Kasumi-1 (cell line): ENCODE measurements at places on chromosomes 7 and 10.

DNA sequence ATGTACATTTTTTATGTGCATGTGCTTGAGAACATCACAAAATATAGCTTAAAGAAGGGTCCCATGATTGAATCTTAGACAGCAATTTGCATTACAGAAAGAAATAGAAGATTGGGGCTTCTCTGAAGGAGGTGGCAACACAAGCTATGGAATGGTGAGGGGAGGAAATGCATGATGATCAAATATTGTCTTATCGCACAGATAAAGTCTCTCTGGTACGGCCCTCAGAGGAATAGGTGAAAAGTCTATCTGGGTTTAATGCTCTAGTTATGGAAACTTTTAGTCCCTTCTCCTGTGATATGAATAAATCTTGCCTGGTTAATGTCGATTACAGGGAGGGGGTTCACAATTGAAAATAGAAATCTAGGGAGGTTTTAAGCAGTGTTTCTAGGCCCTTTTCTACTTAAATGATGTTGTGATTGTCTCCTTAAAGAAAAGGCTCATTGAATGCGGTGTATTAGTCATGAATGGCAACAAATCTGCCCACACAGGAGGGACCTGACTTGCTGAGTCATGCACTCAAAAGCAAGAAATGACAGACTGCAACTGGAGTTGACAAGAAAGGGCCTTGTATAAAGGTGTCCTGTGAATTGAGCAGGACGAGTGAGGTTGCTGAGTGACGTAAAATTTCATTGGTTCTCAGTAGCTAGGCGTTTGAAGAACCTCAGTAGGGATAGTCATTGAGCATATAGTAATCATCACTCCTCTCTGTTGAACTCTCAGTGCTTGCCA, 133.4 kb upstream of the CSTF2T start:
- DNase-seq = no peak

- DNase-seq = no peak
These were observed 16.2 kb downstream of the OPTN start for GRCh38 chr10:13115832-13116803.

DNA sequence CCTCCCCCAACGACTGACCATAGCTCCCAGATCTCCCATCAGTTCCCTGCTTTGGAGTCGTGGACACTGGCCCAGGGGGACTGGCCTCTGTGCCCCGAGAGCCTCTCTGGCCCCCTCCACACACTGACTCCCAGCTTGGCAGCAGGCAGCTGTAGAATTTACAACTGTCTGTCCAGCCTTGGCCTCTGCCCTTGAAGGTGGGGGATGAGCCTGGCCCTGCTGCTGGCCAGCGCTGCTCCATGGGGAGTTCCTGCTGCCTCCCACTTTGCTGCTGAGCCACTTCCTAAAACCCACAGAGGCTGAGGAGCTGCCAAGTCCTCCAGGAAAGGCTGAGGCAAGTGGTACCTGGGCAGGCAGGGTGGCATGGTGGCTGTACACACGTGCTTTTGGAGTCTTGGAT, 147.1 kb downstream of the WDR11 start:
- no peak for DNase-seq

- DNase-seq = no peak
These were observed 31.5 kb downstream of the BTAF1 start for GRCh38 chr10:91955114-91955513.

- no peak for DNase-seq
These were observed 117.7 kb upstream of the TMEM106B start for GRCh38 chr7:12093365-12093764.

DNA sequence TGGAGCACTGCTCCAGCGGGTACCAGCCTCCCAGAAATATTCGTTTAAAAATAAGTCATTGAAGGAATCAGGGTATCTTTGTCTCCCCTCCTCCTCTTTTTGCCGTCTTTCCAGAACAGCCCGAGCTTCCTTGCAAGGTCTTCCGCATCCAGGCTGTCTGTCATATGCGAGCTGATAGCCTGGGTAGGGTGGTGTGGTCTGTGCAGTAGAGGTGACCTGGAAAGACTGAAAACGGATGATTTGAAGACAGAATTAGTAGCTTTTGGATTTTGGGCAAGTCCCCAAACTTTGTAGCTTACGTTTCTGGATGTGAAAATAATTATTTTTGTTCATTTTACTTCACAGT, 480 bp downstream of the VPS50 start:
- peak; percentile 51 for DNase-seq

DNA sequence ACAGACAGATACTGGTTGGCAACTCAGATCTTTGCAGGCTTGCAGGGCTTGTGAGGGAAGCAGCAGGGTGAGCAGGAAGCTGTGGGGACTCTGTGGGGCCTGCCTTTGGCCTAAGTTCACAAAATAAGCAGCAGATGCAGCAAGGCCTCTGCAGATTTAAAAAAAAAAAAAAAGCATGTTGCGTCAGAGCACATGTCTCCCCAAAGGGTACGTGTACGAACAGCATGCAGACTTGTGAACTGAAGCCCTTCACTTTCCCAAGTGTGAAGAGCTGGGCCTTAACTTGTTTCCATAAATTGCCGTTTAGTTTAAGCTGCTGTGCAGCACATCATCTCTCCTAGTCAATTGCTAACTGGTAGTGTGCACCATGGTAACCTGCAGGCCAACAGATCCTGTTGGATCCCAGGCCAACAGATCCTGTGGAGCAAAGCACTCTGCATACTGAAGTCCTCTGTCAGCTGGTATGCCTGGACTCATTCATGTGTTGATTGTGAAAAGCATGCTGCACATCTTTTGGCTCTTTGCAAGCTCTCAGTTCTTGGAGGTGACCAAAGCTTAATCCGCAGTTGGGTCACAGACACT, 10.8 kb upstream of the XPNPEP1 start:
- DNase-seq = peak; percentile 98

- peak; percentile 73 for DNase-seq
These were observed 832 bp upstream of the TIAL1 start for GRCh38 chr10:119597405-119598186.

DNA sequence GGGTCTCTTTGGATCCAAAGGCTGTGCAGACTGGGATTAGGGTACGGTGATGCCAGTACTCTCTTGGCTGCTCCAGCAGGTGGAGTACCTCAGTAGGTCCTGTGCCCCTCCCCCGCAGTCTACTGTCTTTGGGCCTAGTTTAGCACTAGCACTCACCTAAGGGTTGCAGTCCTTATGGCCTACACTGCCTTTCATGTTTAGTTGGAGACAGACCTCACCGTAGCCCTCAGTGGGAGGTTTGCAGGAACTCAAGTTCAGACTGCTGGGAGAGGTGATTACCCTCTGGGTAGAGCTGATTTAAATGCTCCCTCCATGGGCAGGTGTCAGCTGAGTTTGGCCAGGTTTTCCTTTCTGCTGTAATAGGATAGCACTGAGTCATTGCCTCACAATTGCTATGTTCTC, 210.8 kb upstream of the TMEM196 start:
- no peak for DNase-seq

GRCh38 chr10:29701306-29701705, 66.5 kb upstream of the SVIL start:
- peak; percentile 13 for DNase-seq

DNA sequence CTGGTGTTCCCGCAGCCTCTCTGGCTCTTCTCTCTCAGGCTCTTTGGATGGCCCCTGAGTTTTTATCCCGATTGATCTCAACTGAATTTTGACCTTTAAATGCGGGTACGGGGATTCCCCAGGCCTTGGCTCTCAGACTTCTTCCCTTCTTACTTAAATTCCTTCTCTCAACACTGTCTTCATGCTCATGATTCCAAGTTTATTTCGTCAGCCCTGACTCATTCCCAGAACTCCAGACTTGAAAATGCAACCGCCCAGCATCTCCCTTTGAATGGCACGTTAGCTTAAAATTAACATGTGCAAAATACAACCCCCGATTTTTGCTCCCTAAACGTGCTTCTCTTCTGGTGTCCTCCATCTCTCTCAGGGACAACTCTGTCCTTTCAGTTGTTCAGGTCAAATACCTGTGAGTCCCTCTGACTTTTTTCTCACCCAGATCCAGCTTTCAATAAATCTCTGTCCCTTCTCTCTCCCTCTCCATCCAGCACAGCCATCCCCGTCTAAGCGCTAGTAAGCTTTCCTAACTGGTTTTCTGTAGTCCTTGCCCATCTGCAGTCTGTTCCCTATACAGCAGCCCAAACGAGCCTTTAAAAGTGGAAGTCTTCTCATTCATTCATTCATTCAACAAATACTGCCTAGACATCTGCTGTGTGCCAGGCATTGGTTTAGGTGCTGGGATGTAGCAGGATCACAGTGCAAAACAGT, 7.1 kb downstream of the HECW1 start:
- no peak for DNase-seq

GRCh38 chr10:131147301-131147975, 164.1 kb downstream of the TCERG1L start:
- DNase-seq = no peak

GRCh38 chr7:56287429-56288138, 171.4 kb upstream of the NUPR2 start:
- DNase-seq = peak; percentile 30

GRCh38 chr7:101465576-101466196, 103.0 kb downstream of the COL26A1 start:
- DNase-seq = no peak

GRCh38 chr7:103576641-103577040, 130.6 kb upstream of the SLC26A5 start:
- DNase-seq = no peak

DNA sequence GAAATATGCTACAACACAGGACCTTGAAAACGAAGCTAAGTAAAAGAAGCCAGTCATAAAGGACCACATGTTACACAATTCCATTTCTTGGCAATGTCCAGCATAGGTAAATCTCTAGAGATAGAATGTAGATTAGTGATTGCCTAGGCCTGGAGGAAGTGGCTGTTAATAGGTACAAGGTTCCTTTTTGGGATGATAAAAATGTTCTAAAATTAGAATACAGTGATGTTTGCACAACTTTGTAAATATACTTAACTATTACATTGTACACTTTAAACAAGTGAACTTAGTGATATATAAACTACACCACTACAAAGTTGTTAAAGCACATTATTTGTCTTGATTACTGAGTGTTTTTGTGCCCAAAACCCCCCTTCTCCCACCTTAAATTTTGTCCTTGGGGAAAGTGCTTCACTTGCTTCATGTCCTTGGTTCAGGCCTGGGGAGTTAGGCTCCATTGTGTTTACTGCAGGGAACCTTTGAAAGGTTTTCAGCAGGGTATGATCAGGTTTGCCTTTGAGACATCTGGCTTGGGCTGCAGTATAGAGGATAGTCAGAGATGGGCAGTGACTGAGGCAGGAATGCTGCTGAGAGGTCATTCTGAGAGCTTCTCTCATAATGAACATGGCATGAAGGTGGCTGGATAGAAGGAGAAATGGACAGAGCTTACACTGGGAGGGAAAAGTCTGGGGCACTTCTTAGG, 1052.6 kb downstream of the REEP3 start:
- DNase-seq = no peak

DNA sequence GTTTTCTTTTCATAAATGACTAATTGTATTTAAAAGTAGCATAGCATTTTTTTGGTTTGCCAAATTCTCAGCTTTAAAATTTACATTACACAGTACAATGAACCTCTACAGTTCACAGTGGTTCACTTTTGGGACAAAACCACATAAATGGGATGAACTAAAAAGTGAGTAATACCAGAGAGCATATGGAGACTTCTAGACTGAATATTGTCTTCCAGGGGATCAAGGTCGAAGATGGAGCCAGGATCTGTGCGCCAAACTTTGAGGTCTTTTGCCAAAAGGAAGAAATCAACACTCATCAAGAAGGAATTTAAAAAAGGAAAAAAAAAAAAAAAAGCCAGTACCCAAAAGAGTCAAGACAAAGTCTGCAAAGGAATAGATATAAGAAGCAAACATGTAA, 87.5 kb downstream of the NEBL start:
- DNase-seq = no peak

DNA sequence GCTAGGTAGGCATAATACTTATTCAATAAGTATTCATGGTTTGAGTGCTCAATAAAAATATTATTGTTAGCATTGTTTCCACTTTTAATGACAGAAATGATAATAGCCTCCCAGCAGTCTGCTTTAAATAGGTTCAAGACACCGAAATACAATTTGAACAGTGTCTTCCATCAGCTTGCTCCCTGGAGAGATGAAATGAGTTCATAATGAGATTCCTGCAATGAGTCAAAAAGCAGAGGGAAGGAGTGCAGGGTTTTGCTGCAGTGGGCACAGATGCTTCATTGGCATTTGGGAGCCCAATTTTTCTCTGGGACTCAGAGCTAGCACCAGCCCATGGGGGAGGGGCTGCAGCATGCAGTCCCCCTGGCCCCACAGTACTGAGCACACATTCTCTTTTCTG, 32.6 kb upstream of the CHCHD3 start:
- no peak for DNase-seq

- DNase-seq = peak; percentile 49
These were observed 860 bp downstream of the EXOC6 start for GRCh38 chr10:92849234-92849525.
